T-helper 9 cell (primary cell): ENCODE measurements at places on chromosomes 13 and 19.

- DNase-seq: no peak
These were observed 3.2 kb upstream of the EDDM13 start for GRCh38 chr19:56269348-56269747.

- no peak for DNase-seq
These were observed 23.9 kb upstream of the OXGR1 start for GRCh38 chr13:97018029-97018819.

GRCh38 chr19:14940266-14940665 lies 1.0 kb upstream of the OR7C2 start:
- no peak for DNase-seq

GRCh38 chr19:2330255-2330631 lies 1.8 kb downstream of the SPPL2B start:
- no peak for DNase-seq

- DNase-seq: no peak
These were observed 325.1 kb downstream of the EFNB2 start for GRCh38 chr13:106210324-106210723.
